ENCODE measurements at places on chromosomes 5 and 9. TPM values are rescaled to one million over a fixed set of nuclear protein-coding genes. Genes with fewer than 3 reads are reported as not detected.

DNA sequence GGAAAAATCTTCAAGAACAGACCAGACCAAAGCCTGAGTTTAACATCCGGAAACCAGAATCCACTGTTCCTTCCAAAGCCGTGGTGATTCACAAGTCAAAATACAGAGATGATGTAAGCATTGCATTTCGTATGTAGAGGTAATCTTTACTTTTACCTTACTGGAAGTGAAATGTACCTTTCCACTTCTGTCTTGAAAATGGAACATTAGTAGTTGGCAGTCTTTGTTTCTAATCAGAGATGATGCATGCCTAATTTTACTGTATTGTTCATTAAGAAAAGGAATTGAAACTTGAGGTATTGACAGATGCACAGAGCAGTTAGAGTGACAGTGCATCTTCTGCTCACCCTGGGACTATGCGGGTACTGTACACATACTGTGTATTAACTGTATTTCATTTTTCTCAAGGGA lies 34.6 kb downstream of the HABP4 start:
- no peaks in the 10 kb centered on the region for H3K27me3 ChIP-seq
- peaks cover 44% of the 10 kb centered on the region for H3K36me3 ChIP-seq
- H3K4me3 ChIP-seq, result no peak overlapping the region

GRCh38 chr9:17927616-17928015 lies 348.8 kb downstream of the SH3GL2 start:
- no peaks in the 10 kb centered on the region for H3K36me3 ChIP-seq
- no peaks in the 10 kb centered on the region for H3K4me1 ChIP-seq
- H3K27me3 ChIP-seq, result no peaks in the 10 kb centered on the region

DNA sequence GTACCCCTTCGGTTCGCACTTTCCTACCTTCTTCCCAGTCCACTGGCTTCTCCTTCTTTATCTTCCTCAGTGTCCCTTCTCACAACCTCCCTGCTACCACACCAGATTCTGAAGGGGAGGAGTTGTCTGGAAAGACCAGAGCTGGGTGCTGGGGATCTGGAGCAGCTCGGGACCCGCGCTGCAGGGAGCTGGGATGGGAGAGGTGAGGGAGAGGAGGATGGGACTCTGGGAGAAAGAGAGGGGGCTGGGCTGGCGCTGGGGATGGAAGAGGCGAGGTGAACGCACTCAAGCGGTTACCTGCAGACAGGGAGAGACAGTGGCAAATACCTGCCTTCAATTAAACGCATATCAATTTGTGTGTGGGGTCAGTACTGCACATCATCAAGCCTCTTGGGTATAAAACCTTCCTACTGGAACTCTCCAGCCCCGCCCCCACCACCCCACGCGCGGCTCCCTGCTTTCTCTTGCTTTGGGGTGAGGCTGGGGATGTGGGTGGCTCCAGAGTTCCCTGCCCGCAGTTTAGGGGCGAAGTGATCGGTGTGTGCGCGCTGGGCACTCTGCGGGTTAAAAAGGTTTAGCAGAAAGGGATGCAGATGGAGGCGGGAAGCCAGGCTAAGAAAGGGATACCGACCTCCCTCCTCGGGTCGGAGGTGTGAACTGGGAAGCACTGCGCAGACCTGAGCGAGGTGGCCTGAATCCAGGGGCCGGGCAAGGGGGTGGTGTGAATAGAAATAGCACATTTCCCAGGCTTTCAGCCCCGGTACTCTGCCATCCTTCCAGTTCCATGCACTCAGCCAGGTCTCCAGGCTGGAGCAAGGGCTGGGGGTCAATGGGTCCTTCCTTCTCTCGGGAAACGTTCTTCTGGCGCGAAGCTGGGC lies 977 bp upstream of the PAM start:
- peak; percentile 18 for DNase-seq
- H3K27ac ChIP-seq, result peak overlapping the region; percentile 35
- peaks cover 7% of the 10 kb centered on the region for H3K27me3 ChIP-seq

DNA sequence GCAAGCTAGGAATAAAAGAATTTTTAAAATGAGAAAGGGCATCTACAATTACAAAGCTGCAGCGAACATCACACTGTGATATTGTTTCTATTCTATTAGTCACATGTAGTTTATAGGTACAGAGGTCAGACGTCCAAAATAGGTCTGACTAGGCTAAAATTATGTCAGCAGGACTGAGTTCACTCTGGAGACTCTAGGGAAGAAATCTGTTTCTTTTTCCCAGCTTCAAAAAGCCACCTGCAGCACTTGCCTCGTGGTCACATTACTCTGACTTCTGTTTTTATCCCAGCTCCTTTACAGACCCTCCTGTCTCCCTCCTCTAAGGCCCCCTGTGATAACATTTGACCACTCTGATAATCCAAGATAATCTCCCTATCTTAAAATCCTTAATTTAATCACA lies 5.1 kb upstream of the CKS2 start:
- peaks cover 2% of the 10 kb centered on the region for H3K27me3 ChIP-seq
- DNase-seq, result no peak
- no peak overlapping the region for H3K4me3 ChIP-seq
- H3K4me1 ChIP-seq, result peaks cover 10% of the 10 kb centered on the region
- H3K36me3 ChIP-seq, result peaks cover 19% of the 10 kb centered on the region
- H3K27ac ChIP-seq, result no peak overlapping the region

GRM6 gene
- not detected for total RNA-seq

- no peak for DNase-seq
- peaks cover 54% of the 10 kb centered on the region for H3K27me3 ChIP-seq
- no peak overlapping the region for H3K4me3 ChIP-seq
- H3K27ac ChIP-seq, result no peak overlapping the region
- H3K4me1 ChIP-seq, result peaks cover 8% of the 10 kb centered on the region
Measured at GRCh38 chr9:132164604-132165362, 2.9 kb downstream of the NTNG2 start.

DNA sequence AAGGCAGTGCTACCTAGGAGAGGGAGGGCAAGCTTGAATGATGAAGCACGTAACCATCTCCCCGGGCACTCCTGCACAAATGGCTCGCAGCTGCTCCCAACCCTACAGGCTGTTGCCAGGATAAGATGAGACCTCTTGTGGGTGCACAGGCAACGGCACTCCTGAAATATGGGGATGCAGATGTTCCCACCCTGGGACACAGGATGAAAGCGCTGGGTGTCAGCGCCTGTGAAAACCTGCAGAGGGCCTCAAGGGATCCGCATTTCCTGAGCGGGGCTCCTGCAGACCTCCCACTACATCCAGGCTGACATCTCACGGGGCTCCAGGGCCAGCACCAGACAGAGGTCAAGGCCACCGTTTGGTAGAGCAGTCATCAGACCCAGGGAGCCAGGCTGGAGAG lies 60.7 kb downstream of the SMIM23 start:
- H3K4me3 ChIP-seq, result no peak overlapping the region
- H3K4me1 ChIP-seq, result no peaks in the 10 kb centered on the region
- H3K36me3 ChIP-seq, result no peaks in the 10 kb centered on the region
- H3K27me3 ChIP-seq, result no peaks in the 10 kb centered on the region
- DNase-seq, result no peak
- no peak overlapping the region for H3K27ac ChIP-seq

GRCh38 chr9:137077010-137077747 lies at the start of gene UAP1L1:
UAP1L1 (plus strand) TSS chr9:137077517; CDS start chr9:137077533, 16 bp downstream.
- H3K4me1 ChIP-seq, result no peaks in the 10 kb centered on the region
- peak; percentile 68 for DNase-seq
- no peak within 1 kb of the TSS for H3K27ac ChIP-seq
- peak within 1 kb of the TSS; percentile 65 for H3K4me3 ChIP-seq
- no peaks in the 10 kb centered on the region for H3K36me3 ChIP-seq

PLPP7 gene
- total RNA-seq, result not detected

F12 gene
- 5.1 TPM for total RNA-seq

GRCh38 chr9:36748322-36748899 lies 175.7 kb downstream of the MELK start:
- peak; percentile 43 for DNase-seq
- no peaks in the 10 kb centered on the region for H3K36me3 ChIP-seq
- no peak overlapping the region for H3K4me3 ChIP-seq
- peaks cover 39% of the 10 kb centered on the region for H3K27me3 ChIP-seq

GRCh38 chr9:128059365-128059983 lies 7.6 kb downstream of the NAIF1 start:
- no peak for DNase-seq
- peaks cover 29% of the 10 kb centered on the region for H3K4me1 ChIP-seq
- H3K27ac ChIP-seq, result no peak overlapping the region
- H3K4me3 ChIP-seq, result no peak overlapping the region

CHSY3 gene
- total RNA-seq, result not detected

GRCh38 chr5:15440434-15440833 lies 59.5 kb upstream of the FBXL7 start:
- no peak overlapping the region for H3K4me3 ChIP-seq
- H3K27me3 ChIP-seq, result no peaks in the 10 kb centered on the region
- no peak overlapping the region for H3K27ac ChIP-seq
- no peak for DNase-seq

GRCh38 chr5:129163810-129164378 lies 69.3 kb downstream of the ISOC1 start:
- no peaks in the 10 kb centered on the region for H3K27me3 ChIP-seq
- H3K4me1 ChIP-seq, result no peaks in the 10 kb centered on the region
- DNase-seq, result no peak
- H3K4me3 ChIP-seq, result no peak overlapping the region
- H3K27ac ChIP-seq, result no peak overlapping the region

GRCh38 chr5:63650581-63650980 lies 311.7 kb downstream of the HTR1A start:
- DNase-seq, result no peak
- H3K27me3 ChIP-seq, result no peaks in the 10 kb centered on the region
- no peaks in the 10 kb centered on the region for H3K36me3 ChIP-seq

SLC25A2 gene
- 0.31 TPM for total RNA-seq

- peaks cover 63% of the 10 kb centered on the region for H3K4me1 ChIP-seq
- no peaks in the 10 kb centered on the region for H3K27me3 ChIP-seq
- DNase-seq, result peak; percentile 42
- H3K36me3 ChIP-seq, result peaks cover 58% of the 10 kb centered on the region
- peak overlapping the region; percentile 100 for H3K4me3 ChIP-seq
Measured at GRCh38 chr5:40834391-40834848, 602 bp downstream of the RPL37 start.

DNA sequence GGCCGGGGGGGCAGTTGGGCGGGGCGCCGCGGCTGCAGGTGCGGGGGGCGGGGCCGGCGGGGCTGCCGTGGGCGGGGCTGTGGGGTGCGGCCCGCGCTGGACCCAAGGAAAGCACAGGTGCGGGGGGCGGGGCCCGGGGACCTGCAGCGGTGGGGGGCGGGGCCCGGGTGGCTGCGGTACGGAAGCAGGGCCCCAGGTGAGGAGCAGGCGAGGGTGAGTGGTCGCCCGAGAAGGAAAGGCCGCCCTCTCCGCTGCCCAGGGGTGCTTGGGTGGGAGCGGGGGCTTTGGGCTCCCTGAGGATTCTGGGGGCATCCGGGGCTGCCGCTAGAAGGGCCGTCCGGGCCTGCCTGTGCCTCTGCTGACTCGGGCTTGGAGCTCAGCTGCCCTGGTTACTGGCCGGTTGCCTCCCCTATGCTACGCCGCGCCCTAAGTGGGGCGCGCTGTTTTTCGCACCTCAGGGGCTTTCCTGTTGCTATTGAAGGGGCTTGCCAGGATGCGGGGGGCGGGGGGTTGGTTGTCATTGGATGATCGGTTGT lies 767 bp downstream of the RALGPS1 start:
- H3K27me3 ChIP-seq, result no peaks in the 10 kb centered on the region
- DNase-seq, result peak; percentile 53
- no peak overlapping the region for H3K27ac ChIP-seq

FOXI1 gene
- total RNA-seq, result not detected

PMPCA gene
- 112 TPM for total RNA-seq

SHISAL2B gene
- not detected for total RNA-seq

- peak; percentile 26 for DNase-seq
- H3K4me1 ChIP-seq, result no peaks in the 10 kb centered on the region
- H3K27me3 ChIP-seq, result no peaks in the 10 kb centered on the region
Measured at GRCh38 chr5:150562832-150563231, 54.9 kb downstream of the NDST1 start.

DNA sequence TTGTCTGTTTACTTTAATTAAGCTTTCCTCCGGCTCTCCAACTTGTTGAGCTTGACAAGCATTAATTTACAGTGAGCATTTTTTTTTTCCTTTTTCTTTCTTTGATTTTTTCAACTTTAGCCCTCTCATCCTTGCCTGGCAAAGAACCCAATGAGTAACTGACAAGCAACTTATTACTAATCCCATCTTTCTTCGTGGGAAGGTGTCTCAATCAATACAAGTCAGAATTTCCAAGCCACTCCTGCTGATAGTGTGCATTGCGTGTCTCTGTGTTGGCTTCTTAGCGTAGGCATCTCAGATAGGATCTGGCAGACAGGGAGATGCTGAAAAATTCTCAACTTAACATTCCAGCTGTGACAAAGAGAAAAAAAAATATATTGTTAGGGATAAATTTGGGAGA lies 527.7 kb upstream of the WWC1 start:
- no peak overlapping the region for H3K4me3 ChIP-seq
- DNase-seq, result no peak
- H3K4me1 ChIP-seq, result no peaks in the 10 kb centered on the region
- H3K27me3 ChIP-seq, result no peaks in the 10 kb centered on the region
- H3K27ac ChIP-seq, result no peak overlapping the region
- H3K36me3 ChIP-seq, result no peaks in the 10 kb centered on the region

IL4 gene
- 6.8 TPM for total RNA-seq

- DNase-seq, result no peak
- peaks cover 2% of the 10 kb centered on the region for H3K4me1 ChIP-seq
- no peak overlapping the region for H3K4me3 ChIP-seq
- H3K36me3 ChIP-seq, result no peaks in the 10 kb centered on the region
- no peak overlapping the region for H3K27ac ChIP-seq
Measured at GRCh38 chr5:96459313-96460121, 26.5 kb upstream of the PCSK1 start.

DNA sequence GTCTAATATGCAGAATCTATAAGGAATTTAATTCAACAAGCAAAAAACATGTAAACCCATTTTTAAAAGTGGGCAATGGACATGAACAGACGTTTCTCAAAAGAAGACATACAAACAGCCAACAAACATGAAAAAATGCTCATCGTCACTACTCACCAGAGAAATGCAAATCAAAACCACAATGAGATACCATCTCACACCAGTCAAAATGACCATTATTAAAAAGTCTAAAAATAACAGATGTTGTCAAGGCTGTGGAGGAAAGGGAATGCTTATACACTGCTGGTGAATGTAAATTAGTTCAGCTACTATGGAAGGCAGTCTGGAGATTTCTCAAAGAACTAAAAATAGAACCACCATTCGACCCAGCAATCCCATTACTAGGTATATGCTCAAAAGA lies 3.1 kb upstream of the KLHL3 start:
- H3K4me3 ChIP-seq, result no peak overlapping the region
- H3K27me3 ChIP-seq, result no peaks in the 10 kb centered on the region
- no peak overlapping the region for H3K27ac ChIP-seq
- peaks cover 5% of the 10 kb centered on the region for H3K36me3 ChIP-seq
